ENCODE measurements at places on chromosomes 11 and 22.

DNA sequence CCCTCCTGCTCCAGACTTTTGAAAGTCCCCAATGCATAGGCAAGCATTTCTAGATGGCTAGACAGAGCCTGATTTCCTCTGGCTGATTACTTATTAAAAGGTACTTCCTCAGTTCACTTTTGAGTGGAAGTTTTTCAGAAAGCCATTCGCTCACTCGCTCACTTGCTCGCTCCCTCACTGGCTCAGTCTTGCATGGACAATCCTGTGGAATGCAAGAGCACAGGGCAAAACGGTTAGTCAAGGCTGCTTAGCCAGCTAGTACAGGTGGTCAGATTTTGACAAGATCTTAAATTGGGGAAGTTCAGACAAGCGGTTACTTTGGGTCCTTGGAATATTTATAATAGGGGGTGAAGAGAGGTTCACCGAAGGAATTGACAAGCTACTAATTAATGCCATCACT lies 101.0 kb downstream of the ARL14EP start:
- DNase-seq: no peak
- H3K4me1 ChIP-seq: no peaks in the 10 kb centered on the region
- H3K27me3 ChIP-seq: no peaks in the 10 kb centered on the region
- no peak overlapping the region for H3K4me3 ChIP-seq
- H3K36me3 ChIP-seq: no peaks in the 10 kb centered on the region
- no peak overlapping the region for H3K27ac ChIP-seq

DNA sequence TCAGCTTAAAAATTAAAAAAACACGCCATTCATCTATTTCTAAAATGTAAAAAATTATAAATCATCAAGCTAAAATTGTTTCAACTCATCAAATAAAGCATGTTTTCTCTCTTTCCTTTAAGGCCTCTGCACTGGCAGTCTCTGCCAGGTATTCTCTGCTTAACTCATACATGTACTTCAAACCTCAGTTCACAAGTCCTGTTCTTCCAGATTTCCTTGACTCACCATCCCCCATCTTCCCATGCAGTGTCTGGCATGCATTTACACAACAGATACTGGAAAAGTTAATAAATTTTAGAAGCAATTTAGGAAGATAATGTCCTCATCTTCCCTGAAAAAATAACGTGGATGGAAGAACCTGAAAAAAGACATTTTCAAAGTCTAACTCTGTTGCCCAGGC lies 32.5 kb downstream of the CSTF3 start:
- H3K27ac ChIP-seq: no peak overlapping the region
- no peaks in the 10 kb centered on the region for H3K27me3 ChIP-seq
- 0 out of 2 replicates have a peak, but pooled peaks cover 9% of the 10 kb centered on the region for H3K36me3 ChIP-seq
- H3K4me1 ChIP-seq: no peaks in the 10 kb centered on the region

DNA sequence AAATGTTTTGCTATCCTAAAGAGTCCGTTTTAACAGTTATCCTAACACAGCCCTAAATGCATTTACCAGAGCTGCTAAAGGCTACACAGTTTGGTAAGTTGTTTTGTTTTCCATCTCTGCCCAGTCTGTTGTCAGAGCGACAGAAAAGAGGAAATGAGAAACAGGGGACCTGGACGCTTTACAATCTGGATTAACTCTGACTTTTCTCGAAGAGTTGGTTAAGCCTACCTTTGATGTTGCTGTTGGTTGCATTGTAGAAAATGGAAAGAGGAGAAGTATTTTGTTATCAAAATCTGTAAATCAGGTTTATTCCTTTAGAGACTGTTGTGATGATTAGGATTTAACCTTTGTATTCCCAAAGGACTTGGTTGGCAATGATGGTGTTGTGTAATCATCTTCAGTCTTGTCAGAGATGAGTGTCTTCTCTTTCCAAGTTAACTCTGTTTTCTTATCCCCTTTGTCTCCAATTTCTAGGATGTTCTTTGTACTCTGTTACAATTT lies 481 bp downstream of the ANGPTL5 start:
- H3K4me3 ChIP-seq: peak overlapping the region; percentile 86
- DNase-seq: peak; percentile 80
- no peaks in the 10 kb centered on the region for H3K36me3 ChIP-seq
- peaks cover 21% of the 10 kb centered on the region for H3K4me1 ChIP-seq

DNA sequence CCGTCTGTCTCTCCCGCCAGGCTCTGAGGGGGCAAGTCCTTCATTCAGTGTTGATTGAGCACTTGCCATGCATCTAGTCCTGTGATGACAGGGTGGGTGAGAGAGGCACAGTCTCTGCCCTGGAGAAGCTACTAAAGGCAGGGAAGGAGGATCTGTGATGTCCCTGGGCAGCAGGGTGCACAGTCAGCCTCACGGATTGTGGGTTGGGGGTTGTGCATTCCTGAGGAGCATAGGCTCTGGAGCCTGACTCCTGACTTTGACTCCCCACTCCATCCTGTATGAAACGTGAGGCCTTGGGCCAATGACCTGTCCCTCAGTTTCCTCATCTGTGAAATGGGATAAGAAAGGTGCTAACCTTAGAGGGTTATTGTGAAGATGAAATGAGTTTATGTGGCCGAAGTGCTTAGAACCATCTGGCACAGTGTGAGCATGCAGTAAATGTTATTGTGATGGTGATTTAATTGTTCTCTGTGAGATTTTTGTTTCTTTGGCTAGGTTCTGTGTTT lies 4.7 kb downstream of the SLC22A8 start:
- no peak overlapping the region for H3K27ac ChIP-seq
- H3K27me3 ChIP-seq: no peaks in the 10 kb centered on the region
- no peak overlapping the region for H3K4me3 ChIP-seq
- no peaks in the 10 kb centered on the region for H3K4me1 ChIP-seq

DNA sequence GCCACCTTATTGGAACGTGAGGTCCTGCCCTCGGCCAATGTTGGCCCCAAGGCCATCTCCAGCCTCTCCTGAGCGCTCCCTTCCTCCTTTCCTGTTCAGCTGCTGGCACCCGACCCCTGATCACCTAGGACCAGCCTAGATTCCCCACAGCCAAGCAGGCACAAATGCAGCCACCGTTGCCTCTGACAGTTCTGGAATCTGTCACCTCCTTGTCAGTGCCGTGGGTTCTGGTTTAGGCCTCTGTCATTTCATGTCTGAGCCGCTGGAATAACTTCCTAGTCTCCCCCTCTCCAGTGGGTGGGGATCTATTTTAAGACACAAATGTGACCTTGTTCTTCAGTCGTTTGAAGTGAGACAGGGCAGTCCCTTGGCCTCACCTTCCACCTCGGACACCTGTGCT lies 29.7 kb downstream of the FADS3 start:
- no peak overlapping the region for H3K27ac ChIP-seq
- H3K36me3 ChIP-seq: no peaks in the 10 kb centered on the region
- no peak overlapping the region for H3K4me3 ChIP-seq

DNA sequence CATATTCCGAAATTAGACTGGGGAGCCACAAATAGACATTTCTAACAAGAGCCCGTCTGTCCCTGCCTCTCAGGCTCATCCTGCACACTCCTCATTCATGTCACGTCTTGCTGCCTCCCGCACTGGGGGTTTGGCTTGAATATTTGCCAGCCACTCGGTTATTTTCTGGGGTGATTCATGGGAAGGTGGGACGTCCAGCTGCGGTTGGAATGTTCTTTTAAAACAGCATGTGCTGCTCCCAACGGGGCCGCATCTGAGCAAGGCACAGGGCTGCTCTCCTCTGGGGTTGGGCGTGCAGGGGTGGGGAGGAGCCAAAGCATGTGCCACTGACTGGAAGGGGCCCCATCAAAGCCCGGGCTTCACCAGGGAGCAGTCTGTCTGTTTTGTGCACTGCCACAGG lies 25.9 kb upstream of the SLC5A4 start:
- peak; percentile 31 for DNase-seq
- no peak overlapping the region for H3K4me3 ChIP-seq
- peaks cover 7% of the 10 kb centered on the region for H3K27me3 ChIP-seq
- H3K4me1 ChIP-seq: no peaks in the 10 kb centered on the region
- H3K36me3 ChIP-seq: no peaks in the 10 kb centered on the region

GRCh38 chr11:2444821-2445745 lies at the start of gene KCNQ1:
KCNQ1 (plus strand) TSS chr11:2445008; CDS start chr11:2445099, 91 bp downstream.
- H3K27ac ChIP-seq: no peak within 1 kb of the TSS
- H3K4me1 ChIP-seq: no peaks in the 10 kb centered on the region
- DNase-seq: no peak
- H3K36me3 ChIP-seq: no peaks in the 10 kb centered on the region
- H3K27me3 ChIP-seq: peaks cover 34% of the 10 kb centered on the region

GRCh38 chr11:121067453-121067852 lies 33.6 kb upstream of the TECTA start:
- H3K27ac ChIP-seq: no peak overlapping the region
- DNase-seq: no peak
- H3K4me1 ChIP-seq: no peaks in the 10 kb centered on the region
- peaks cover 13% of the 10 kb centered on the region for H3K36me3 ChIP-seq
- no peak overlapping the region for H3K4me3 ChIP-seq
